ENCODE measurements at places on chromosomes 7 and 10.

DNA sequence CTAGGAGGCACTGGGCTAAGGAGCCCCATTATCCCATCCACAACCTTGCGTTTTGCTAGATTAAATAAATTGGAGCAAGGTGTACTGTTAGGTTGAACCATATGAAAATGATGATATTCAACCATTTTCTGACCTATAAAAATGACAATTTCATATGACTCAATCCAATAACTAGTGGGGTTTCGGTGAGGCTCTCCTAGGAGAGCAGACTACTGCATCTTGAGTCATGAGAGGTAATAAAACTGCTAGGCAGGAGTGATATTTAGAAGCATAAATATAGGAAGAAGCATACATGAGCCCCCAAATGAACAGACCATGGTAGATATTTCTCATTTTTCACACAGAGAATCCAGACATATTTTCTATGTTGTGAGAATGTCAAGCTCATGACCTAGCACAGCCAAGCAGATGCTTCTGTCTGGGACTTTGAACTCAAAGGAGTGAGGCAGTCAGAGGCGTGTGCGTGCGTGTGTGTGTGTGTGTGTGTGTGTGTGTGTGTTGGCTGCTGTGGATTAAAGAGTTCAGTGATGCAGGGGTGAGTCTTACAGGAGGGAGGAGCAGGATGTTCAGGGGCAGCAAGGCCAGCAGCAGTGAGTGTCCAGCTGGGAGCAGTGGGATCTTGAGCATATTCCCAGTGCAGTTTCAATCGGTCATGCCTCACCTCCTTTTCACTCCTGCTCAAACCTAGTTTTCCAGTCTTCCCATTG is 17.8 kb upstream of the WDR11 start:
- no peak for DNase-seq

DNA sequence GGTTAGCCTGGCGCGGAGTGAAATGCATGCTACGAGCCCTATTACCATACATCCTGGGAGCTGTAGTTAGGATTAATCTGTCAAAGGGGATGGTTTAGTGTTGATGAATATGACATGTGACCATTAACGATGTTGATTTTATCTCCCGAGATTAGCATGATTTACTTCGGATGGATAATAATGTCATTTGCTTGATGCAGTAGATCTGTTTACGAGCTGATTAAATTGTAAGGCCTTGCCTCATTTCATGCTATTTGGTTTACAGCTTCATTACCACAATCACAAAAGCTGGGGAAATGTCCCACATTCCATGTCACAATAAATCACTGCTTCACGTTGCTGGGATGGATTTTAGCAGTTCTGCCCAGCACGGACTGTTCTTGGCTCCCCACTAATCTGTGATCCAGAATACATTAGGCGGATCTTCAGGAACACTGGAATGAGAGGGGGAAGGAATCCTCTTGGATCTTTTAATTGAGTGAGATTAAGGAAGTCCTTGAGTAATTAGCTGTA is 22.3 kb downstream of the ZNF503 start:
- no peak for DNase-seq

GRCh38 chr7:85376589-85376988 is 189.7 kb upstream of the SEMA3D start:
- DNase-seq = no peak

DNA sequence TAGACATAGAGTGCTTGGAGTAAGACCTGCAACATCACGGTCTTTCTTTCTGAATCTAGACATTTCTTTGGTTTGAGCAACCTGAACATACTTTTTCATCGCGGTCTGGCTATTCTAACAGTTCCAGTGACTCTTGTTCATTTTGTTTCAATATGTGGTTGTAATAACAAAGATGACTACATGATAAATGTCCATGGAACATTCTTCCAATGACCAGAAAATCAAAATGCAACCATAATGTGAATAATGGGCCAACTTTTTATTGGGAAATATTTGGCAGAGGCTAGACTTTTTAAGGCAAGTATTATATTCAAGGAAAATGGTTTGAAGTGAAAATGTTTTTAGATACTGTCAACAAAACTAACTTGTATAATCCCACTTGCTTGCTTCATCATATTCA is 282.5 kb downstream of the INHBA start:
- no peak for DNase-seq

DNA sequence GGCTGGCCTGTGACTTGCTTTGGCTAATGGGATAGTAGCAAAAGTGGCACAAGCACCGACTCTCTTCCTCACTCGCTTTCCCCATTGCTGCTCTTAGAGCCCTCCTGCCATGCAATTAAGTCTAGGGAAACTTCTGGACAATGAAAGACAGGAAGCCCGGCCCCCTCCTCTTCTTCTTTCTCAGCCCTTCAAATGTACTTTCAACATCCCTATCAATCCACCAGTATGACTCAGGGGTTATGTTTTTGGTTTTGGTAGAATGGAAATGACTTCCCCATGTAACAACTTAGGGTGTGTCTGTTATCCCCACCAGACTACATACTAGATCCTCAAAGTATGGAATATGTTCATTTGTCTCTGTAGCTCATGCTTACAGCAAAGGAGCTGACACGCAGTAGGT is 139.0 kb upstream of the GDF10 start:
- DNase-seq = peak; percentile 31

DNA sequence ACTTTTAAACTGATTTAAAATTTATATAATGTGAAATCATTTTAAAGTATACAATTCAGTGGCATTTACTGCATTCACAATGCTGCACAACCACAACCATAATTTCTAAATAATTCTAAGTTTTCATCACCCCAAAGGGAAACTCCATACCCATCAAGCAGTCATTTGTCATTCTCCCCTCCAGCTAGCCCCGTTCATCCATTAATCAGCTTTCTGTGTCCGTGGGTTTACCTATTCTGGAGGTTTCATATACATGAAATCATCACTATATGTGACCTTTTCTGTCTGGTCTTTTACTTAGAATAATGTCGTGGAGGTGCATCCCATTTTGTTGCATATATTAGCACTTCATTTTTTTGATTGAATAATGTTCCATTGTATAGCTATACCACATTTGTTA is 214.1 kb downstream of the ADK start:
- no peak for DNase-seq

DNA sequence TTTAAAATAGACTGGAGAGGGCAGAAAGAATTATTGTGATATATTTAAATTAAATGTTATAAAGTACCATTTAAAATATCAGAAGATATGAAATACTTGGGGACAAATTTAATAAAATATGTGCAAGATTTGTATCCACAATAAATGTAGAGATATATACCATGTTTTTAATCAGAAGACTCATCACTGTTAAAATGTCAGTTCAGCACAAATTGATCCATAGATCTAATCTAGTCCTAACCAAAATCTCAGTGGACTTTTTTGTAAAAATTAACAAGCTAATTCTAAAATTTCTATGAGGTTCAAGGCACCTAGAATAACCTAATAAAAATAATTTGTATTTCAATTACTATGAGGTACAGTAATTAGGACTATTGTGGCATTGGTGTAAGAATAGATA is 96.4 kb downstream of the CTNNA3 start:
- no peak for DNase-seq

DNA sequence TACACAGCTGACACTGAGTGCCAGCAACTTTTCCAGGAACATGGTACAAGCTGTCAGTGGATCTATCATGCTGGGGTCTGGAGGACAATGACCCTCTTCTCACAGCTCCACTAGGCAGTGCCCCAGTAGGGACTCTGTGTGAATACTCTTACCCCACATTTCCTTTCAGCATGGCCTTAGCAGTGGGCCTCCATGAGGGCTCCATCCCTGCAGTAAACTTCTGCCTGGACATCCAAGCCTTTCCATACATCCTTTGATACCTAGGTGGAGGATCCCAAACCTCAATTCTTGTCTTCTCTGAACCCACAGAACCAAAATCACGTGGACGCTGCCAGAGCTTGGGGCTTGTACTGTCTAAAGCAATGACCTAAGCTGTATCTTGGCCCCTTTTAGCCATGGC is 116.8 kb downstream of the IQUB start:
- DNase-seq = no peak

- no peak for DNase-seq
Measured at GRCh38 chr7:8921807-8922206, 488.4 kb downstream of the NXPH1 start.

GRCh38 chr10:102322914-102323313 is 72.6 kb upstream of the NFKB2 start:
- no peak for DNase-seq

GRCh38 chr7:114312649-114313048 is 102.0 kb upstream of the FOXP2 start:
- DNase-seq = no peak

- no peak for DNase-seq
Measured at GRCh38 chr10:103078676-103079075, 114.4 kb downstream of the NT5C2 start.

DNA sequence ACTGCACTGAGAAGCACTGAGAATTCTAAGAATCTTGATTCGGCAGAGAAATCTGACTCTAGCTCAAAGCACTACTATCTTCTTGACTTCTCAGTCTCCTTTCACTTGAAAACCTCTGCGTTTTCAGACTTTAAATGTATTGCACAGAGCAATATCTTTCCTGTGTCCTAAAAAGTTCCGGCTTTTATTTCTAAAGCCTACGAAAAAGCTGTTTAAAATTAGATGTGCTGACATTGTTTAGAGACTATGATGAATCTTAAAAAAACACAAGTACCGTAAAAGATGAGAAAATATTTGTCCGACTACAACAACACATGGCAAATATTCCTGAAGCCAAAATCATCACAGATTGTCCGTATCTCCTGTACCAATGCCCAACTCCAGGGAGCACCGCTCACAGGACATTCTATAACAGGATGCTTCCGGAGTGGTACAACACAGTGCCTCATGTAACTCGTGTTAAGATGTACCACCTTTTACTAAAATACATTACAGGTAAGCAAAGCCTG is 136.9 kb downstream of the CUBN start:
- DNase-seq = no peak

DNA sequence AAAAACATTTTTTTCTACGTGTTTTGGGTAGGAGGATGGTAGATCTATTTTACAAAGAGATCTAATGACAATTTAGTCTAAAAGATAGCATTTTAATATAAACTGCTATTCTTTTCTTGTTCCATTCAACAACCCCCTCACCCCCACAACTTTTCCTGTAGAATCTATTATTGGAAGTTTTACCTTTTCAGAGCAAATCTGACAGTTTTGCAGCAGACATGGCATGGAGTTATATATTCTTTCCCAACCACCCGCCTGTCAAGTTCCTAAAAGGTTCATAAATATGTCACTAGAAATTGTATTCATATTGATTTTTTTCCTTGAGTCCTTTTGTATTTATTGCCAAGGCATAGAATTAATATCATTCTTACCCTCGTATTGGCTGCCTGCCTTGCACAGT is 21.5 kb upstream of the NAMPT start:
- DNase-seq = no peak

GRCh38 chr7:137626469-137627067 is 220.2 kb downstream of the DGKI start:
- no peak for DNase-seq

GRCh38 chr7:66205741-66206090 is 582 bp downstream of the TPST1 start:
- no peak for DNase-seq

DNA sequence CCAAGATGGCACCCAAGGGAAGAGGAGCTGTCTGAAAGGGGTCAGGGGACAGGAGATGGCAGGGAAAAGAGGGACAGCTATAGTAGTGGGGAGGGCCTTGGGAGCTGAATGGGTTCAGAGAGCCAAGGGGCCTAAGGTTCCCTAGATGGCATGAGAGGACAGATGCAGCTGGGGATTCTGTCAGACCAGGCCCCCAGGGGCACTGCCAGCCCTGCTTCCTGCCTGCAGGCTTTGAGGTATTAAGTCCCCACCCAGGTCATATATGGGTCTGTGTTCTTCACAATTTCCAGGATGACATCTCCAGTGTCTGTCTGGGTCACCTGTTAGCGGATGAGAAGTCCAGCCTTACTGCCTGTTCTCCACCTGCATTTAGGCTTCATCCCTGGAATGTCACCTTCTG is 56.7 kb downstream of the NEURL1 start:
- DNase-seq = no peak

GRCh38 chr10:101485207-101485606 is 102.8 kb downstream of the POLL start:
- DNase-seq = no peak

GRCh38 chr10:117312430-117312829 is 62.8 kb downstream of the PDZD8 start:
- no peak for DNase-seq

- no peak for DNase-seq
Measured at GRCh38 chr10:114584419-114584818, 73.7 kb downstream of the ABLIM1 start.

GRCh38 chr7:158037211-158037610 is 550.4 kb downstream of the PTPRN2 start:
- DNase-seq = no peak

GRCh38 chr10:88707429-88708155 is 1.5 kb downstream of the LIPK start:
- DNase-seq = no peak

DNA sequence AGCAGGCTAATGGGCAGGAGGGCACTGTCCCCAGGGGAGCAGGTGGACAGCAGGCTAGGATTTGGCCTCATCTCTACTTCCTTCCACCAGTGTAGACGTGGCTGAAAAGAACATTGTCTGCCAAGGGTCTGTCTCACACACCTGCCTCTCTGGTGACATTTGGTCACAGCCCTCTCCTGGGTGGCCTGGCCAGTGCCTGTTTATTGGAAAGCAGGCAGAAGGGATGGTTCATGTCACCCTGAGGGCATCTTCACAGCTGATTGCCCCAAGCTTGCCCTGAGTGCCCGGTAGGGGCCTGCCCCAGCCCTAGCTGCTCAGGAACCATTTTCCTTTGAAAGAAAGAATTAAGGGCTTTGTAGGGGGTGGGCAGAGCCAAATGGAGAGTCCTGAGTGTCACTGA is 138.7 kb downstream of the C10orf105 start:
- no peak for DNase-seq

GRCh38 chr7:76507723-76508406 is 2.5 kb upstream of the UPK3B start:
- DNase-seq = no peak

DNA sequence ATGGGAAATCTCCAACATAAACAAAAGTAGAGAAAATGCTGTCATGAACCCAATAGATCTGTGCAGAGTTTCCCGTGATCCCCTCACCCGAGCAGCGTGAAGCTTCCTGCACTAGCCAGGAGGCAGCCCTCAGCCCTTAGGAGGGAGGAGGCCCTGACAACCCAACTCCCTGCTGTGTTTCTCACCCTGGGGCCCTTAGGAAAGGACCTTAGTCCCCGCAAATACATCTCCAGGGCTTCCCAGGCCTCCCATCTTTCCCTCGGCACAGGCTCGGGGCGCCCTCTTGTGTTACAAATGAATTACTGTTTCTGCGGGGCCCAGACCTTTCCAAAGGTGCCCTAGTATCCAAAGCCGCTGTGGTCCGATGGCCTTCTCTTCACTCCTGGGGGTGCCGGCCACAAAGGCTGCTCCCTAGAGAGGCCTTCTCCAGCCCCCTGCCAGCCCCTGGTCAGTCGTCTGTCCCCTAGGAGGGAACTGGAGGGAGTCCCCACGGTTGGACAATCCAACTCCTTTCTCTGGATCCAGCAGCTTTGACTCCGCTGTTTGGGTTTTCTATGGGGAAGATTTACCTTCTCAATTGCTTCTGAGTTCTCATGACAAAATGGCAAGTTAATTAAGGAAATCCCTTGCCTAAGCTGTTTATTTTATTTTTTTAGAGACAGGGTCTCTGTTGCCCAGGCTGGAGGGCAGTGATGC is 49.9 kb upstream of the SH2B2 start:
- peak; percentile 82 for DNase-seq

GRCh38 chr10:70513848-70514309 is 35.3 kb downstream of the PALD1 start:
- no peak for DNase-seq

- DNase-seq = no peak
Measured at GRCh38 chr10:30472414-30473155, 38.6 kb downstream of the MAP3K8 start.

Measured in left forelimb (tissue), 1 donor.